ENCODE measurements at places on chromosomes 1 and 21. TPM values are rescaled to one million over a fixed set of nuclear protein-coding genes. Genes with fewer than 3 reads are reported as not detected.
A peak's percentile ranks its signal among the peaks of the same experiment; 100 is the strongest.

The GRHL3 gene
- not detected for total RNA-seq

The RIPPLY3 gene
- total RNA-seq, result not detected

The CD1B gene
- total RNA-seq, result not detected

- H3K36me3 ChIP-seq, result no peaks in the 10 kb centered on the region
- peak overlapping the region; percentile 76 for H3K4me3 ChIP-seq
- no peak overlapping the region for H3K27ac ChIP-seq
- no peaks in the 10 kb centered on the region for H3K4me1 ChIP-seq
- no peaks in the 10 kb centered on the region for H3K27me3 ChIP-seq
- no peak for DNase-seq
Measured at GRCh38 chr1:226309398-226310244, 657 bp upstream of the LIN9 start.

DNA sequence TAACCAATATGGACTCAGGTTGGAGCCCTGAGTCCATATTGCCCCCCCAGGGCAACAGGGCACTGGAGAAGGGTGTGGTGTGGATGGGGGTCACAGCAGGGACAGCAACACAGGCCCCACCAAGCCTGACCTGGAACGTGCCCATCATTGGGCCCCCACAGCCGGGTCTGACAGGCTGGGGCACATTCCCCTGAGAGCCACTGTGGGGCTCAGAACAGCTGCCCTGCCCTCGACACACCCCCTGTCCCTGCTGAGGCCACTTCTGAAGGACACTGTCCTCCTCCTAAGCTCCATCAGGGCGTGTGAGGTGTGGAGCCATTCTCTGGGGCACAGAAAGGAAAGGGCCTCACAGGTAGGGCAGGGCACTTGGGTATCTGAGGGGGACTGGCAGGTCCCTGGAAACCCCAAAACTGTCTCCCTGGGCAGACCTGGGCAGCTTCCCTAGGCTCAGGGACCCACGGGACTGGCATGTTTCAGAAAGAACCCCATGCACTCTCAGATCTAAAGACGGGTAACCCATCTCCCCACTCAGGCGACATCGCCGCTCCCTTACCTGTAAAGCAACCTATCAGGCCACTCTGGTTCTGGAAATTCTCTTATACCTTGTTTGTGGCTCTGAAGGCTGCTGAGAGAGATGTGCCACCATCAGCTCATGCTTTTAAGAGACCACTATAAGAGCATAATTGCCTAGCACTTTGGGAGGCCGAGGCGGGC lies 95.5 kb downstream of the DMRTB1 start:
- no peak overlapping the region for H3K27ac ChIP-seq
- DNase-seq, result peak; percentile 39
- H3K4me3 ChIP-seq, result no peak overlapping the region
- H3K4me1 ChIP-seq, result no peaks in the 10 kb centered on the region

- H3K4me1 ChIP-seq, result no peaks in the 10 kb centered on the region
- no peaks in the 10 kb centered on the region for H3K27me3 ChIP-seq
- H3K4me3 ChIP-seq, result no peak overlapping the region
- H3K27ac ChIP-seq, result no peak overlapping the region
- no peaks in the 10 kb centered on the region for H3K36me3 ChIP-seq
- no peak for DNase-seq
Measured at GRCh38 chr1:27016376-27016775, 3.7 kb upstream of the TENT5B start.

Measured in aorta (tissue), 5 donors.